ENCODE measurements at places on chromosomes 7 and 10.

GRCh38 chr10:72740528-72740927 lies 48.6 kb downstream of the MCU start:
- DNase-seq, result no peak

DNA sequence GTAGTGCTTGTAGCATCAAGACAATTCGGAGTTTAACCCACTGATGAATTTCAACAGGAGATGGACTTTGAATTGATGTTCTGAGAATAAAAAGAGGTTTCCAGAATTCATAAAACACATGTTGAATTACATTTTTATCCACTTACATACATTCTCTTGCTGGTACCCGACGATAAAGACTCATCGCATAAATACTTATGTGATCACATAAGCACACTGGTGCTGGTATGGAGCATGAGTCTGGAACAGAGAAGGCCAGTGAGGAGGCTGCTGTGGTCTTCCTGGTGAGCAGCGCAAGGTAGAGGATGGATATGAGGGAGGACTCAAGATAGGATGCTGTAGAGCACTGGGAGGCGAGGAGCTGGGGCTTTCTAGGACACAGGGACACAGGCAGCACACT lies 109.0 kb downstream of the RNF216 start:
- DNase-seq, result no peak

GRCh38 chr7:4437916-4438315 lies 244.2 kb upstream of the FOXK1 start:
- DNase-seq, result no peak

- DNase-seq, result no peak
Measured at GRCh38 chr7:70389531-70390151, 742.3 kb upstream of the GALNT17 start.

- DNase-seq, result no peak
Measured at GRCh38 chr10:58341947-58342346, 7.1 kb downstream of the UBE2D1 start.

DNA sequence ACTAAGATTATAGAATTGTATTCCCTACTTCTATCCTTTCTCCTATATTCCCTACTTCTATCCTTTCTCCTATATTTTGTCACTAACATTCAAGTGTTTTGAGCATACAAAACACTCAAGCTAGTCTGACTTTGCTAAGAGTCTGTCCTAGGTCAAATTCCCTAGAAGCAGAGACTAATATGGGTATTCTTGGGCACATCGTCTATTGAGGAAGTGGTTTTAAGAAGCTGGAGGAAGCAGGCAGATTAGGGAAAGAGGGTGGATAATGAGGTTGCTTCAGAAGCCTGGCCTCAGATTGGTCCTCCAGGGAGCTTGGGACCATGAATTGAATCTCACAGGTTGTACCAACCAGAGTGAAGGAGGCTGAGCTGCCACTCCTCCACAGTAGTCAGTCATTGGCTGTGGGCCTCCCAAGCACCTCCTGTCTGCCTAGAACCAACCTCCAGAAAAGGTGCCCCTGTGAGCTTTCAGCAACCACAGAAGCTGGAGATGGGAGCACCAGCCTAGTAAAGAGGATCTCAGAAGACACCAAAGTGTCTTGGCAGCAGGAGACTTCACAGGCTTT lies 295.9 kb upstream of the PHF14 start:
- no peak for DNase-seq

- no peak for DNase-seq
Measured at GRCh38 chr10:16381083-16381482, 55.7 kb upstream of the PTER start.

Data from stimulated activated CD8-positive, alpha-beta memory T cell treated with anti-CD3 and anti-CD28 coated beads, Interleukin-7, amount 100 ng/mL, for 1 hour (primary cell).